ENCODE measurements at places on chromosomes 4 and X. TPM values are rescaled to one million over a fixed set of nuclear protein-coding genes. Genes with fewer than 3 reads are reported as not detected.

DNA sequence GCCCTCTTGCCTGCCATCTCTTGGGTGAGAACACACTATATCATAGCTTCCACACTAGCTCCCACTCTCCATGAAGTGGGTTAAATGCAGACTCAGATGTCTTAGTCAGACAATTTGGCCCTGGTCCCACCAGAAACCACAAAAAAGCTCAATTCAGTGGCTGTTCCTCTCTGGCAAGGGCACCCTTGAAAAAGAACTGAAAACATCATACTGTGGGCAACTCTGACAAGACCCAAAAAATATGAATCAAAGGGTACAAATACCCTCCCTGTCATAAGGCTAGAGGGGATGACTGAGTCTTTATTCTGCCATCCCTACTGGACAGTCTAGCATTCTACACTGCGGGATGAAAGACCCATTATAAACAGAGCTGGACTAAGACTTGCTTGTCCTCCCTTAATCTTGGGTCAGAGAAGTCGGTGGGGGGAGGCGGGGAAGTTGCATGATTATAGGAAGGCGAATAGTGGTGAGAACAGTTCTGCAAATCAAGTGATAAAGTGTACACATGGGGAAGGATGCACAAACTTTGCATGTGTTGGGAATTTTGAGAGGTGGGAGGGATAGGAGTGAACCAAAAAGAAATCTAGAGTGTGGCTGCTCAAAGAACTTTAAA, 172.1 kb downstream of the OPHN1 start:
- no peak for DNase-seq

GRCh38 chr4:176422511-176422910, 102.7 kb downstream of the SPCS3 start:
- no peak for DNase-seq

GRCh38 chrX:49988143-49988542, 65.7 kb downstream of the CLCN5 start:
- DNase-seq: no peak

DNA sequence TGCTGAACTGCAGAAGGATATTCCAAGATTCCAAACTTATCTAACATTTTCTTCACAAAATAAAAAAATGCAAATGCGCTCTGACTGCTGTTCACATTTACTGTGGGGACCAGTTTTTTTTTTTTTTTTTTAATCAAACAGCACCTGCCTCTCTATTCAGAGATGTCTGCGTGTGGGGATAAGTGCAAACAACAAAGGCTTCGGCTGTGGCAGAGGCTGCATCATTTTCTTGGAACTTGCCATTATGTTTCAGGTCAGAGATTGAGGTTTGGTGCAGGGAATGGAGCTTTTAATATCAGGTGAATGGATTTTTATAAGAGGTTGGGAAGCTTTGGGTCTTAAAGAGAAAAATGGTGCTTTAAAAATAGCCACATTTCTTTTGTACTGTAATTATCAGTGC, 78.2 kb upstream of the TET2 start:
- no peak for DNase-seq

DNA sequence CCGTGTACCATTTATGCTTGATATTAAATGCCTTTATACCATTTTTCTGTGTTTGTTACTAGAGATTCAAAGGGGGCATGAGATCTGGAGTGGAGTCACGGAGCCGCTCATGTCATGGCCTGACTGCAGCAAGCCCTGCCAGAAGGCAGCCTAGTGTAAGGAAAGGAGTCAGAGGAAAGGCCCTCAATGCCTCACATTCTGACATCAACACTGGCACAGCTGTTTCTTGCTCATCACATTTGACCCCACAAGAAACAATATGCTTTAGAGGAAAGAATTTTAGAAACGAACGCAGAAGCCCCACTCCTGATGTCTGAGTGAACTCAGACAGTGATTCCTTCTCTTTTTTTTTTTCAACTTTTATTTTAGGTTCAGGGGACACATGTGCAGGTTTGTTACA, 322.4 kb upstream of the CPEB2 start:
- no peak for DNase-seq

DNA sequence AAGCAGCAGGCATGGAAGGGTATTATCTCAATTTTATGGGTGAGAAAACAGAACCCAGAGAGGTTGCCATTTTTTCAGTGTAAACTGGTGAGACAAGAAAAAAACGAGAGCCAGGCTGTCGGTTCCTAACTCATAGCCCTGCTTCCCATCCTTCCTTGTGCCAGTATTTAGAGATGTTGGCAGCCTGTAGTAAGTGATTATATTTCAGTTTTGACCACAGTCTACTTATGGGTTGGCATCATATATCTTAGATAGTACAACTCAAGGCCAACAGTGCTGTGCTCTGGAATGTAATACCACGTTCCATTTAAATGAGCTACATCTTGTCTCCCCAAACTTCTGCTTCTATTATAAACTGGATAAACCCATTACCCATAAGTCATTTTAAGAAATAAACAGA, 40.8 kb downstream of the XK start:
- DNase-seq: no peak

DNA sequence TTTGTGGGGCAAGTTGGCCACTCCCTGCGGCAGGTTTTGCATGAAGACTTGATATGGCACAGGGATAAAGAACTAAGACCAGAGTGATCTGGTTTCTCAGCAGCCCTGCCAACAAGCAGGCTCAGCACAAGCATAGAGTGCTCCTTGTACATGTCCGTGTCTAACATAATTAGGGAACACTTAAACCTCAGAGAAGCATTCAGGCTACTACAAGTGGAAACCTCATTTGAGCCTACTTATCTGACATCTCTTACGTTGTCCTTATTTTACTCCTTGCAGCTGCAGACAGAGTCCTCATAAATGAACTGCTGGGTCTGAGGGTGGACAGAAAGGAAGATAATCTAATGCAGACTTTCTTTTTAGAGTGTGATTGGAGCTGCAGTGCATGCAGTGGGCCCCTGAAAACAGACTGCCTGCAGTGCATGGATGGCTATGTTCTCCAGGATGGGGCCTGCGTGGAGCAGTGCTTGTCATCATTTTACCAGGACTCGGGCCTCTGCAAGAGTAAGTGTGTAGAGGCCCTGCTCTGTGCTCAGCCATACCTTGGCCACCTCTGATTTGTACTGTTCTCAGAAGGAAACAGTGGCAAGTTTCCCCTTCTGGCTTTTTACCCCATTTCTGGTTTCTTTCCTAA, 179.1 kb upstream of the ANXA3 start:
- DNase-seq: no peak

DNA sequence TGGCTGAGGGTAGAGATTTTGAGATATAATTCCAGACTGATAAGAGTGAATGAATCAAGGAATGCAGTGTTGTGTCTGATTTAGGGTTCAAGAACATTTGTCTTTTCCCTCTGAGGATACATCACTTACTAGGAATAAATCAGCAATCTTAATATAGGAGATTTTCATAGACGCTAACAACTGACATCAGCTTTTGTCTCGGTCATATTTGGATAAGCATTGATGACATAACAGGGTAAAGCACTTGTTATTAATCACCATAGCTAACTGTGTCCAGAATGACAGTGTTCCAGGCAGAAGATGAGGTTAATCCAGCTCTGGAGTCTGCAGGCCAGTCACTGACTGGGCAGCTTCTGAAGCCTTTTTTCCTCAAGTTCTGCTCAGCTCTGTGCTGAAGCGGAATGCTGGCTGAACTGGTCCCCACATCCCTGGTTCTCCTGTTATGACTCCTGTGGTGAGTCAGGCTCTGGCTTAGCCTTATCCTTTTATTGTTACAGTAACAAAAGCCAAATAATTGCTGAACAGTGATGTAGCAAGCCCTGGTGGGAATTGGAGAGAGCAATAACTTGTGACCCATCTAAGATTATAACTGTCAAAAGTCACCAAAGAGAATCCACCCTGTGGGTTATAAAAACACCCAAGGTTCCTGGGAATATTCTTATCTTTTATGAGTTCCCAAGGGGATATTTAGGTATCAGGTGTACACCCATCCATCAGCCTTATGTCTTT, 41.8 kb downstream of the FNIP2 start:
- no peak for DNase-seq

GRCh38 chrX:131746491-131746968, 202.7 kb downstream of the OR13H1 start:
- no peak for DNase-seq

DNA sequence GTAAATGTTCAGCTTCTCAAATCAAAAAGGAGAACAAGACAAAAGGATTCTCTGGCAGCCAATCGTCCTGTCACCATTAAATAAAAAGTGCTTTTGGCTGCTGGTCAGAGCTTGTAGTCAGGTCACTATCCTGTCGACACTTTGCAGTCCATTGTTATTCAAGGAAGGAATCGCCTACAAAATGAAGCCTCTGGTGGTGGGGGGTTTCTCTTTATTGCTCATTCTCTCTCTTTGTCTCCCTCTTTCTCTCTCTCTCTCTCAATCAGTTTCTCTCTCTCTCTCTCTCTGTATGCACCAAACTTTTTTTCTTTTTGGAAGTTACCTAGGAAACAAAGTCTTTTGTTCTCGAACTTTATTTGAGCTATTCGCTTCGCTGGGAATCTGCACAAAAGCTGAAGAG, 17.6 kb upstream of the SCML1 start:
- no peak for DNase-seq

DNA sequence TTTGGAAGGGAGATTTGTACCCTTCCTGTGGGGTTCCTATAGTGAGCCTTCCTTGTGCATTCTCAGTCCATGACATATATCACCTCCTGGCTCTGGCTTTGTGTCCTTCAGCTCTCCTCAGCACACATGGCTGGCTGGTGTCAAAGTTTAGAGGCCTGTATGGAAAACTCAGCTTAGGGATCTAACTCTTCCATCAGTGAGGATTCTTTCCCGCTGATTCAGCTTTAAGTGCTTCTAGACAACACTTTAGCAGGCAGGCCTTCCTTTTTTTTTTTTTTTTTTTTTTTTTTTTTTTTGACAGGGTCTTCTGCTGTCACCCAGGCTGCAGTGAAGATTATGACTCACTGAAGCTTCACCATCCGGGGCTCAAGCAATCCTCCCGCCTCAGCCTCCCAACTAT, 84.2 kb downstream of the NPNT start:
- no peak for DNase-seq

DNA sequence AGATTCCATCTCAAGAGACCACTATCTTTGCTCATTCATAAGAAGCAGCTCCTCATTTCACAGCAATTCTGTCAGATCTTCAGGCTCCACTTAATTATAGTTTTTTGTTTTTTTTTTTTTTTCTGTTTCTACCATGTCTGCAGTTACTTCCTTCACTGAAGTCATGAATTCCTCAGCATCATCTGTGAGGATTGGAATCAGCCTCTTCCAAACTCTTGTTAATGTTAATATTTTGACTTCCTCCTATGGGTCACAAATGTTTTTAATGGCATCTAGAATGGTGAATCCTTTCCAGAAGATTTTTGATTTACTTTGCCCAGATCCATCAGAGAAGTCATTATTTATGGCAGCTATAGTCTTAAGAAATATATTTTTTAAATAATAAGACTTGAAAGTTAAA, 53.1 kb downstream of the BMP2K start:
- no peak for DNase-seq

DNA sequence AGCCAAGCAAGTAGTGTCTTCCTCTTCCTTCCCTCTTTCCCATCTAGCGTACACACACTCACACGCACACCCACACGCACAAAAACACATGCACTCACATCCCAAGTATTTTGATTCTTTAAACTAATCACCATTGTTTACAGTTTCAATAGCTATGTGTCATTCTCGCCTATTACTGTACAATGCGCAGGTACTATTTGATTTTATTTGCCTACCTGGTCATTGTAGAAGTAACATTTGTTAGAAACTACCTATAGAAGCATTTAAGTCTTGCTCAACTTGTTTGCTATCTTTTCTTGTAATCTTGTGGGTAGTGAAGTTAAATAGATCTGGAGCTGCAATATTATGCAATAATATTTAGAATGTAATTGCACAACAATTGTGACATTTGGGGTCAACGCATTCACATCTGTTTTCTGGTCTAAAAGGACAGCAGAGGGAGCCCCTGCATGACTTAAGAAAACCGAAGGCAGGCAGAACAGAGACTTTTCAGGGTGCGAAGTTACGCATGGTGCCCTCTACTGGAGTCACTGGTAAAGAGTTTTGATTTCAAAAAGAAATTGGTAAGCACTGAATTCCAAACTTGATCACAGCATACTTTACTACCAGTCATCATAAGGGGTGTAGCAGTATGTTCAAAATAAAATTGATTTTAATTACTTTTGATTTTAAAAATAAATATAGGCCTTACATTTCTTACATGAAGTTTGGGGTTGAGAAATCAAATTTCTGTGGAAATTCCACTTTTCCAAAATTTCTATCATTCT, 503.3 kb upstream of the FAM241A start:
- DNase-seq: peak; percentile 43

The PLCXD1 gene
- total RNA-seq: 52.3 TPM

The FAM47A gene
- total RNA-seq: not detected

The UGT2A1 gene
- not detected for total RNA-seq

The HTR2C gene
- 0.07 TPM for total RNA-seq

The NMU gene
- total RNA-seq: 1.7 TPM

The PRKG2 gene
- total RNA-seq: 3.3 TPM

The C1QTNF7 gene
- not detected for total RNA-seq
